ENCODE measurements at places on chromosomes 7 and 10. TPM values are rescaled to one million over a fixed set of nuclear protein-coding genes. Genes with fewer than 3 reads are reported as not detected.

INHBA gene
- total RNA-seq, result 19.5 TPM

STK32C gene
- 7.6 TPM for total RNA-seq

MYOZ1 gene
- not detected for total RNA-seq

FAM3C gene
- 83.4 TPM for total RNA-seq

PLA2G12B gene
- total RNA-seq, result not detected

ABCB4 gene
- not detected for total RNA-seq

DLX6 gene
- total RNA-seq, result not detected

GPR37 gene
- 4.1 TPM for total RNA-seq

EIF5AL1 gene
- total RNA-seq, result 0.93 TPM

PNLIPRP3 gene
- not detected for total RNA-seq

ZNF727 gene
- not detected for total RNA-seq

GIMAP8 gene
- total RNA-seq, result 75.3 TPM

ABHD11 gene
- total RNA-seq, result 7.4 TPM

GRID2IP gene
- not detected for total RNA-seq

FOXP2 gene
- 0.40 TPM for total RNA-seq

PEX1 gene
- total RNA-seq, result 18.5 TPM
